ENCODE measurements at places on chromosomes 4 and X.

- DNase-seq = peak; percentile 36
These were observed 25.5 kb downstream of the GPAT3 start for GRCh38 chr4:83561381-83561780.

DNA sequence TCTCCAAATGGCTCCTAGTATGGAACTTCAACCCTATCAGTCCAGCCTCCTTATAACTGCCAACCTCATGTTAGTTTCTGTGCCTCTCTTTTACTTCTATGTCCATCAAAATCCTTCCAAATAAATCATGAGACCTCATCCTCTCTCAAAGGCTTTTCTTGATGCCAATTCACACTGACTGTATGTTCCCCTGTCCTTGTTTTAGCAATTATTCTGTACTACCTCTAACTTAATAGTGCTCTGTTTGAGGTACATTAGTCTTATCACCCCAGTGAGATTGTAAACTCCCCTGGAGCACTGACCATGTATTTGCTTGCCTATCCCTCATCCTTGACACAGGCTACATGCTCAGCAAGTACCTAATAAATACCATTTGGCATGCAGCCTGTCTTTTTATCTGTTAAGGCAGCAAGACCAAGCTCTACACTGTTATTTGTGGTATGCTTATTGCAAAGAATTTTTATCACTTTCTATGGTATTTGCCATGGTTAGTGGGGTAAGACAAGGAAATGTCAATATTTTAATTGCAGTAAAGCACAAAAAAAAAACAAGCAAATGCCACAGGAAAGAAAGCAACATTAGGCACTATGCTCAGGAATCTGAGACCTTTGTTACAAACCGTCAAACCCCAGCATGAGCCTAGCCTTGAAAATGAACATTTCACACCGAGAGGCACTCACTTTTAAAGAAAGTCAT lies 119.2 kb downstream of the SMARCA1 start:
- DNase-seq = peak; percentile 21

- no peak for DNase-seq
These were observed 181.3 kb downstream of the GPC3 start for GRCh38 chrX:133804072-133804471.

- peak; percentile 85 for DNase-seq
These were observed 6.0 kb downstream of the EREG start for GRCh38 chr4:74370912-74371311.

DNA sequence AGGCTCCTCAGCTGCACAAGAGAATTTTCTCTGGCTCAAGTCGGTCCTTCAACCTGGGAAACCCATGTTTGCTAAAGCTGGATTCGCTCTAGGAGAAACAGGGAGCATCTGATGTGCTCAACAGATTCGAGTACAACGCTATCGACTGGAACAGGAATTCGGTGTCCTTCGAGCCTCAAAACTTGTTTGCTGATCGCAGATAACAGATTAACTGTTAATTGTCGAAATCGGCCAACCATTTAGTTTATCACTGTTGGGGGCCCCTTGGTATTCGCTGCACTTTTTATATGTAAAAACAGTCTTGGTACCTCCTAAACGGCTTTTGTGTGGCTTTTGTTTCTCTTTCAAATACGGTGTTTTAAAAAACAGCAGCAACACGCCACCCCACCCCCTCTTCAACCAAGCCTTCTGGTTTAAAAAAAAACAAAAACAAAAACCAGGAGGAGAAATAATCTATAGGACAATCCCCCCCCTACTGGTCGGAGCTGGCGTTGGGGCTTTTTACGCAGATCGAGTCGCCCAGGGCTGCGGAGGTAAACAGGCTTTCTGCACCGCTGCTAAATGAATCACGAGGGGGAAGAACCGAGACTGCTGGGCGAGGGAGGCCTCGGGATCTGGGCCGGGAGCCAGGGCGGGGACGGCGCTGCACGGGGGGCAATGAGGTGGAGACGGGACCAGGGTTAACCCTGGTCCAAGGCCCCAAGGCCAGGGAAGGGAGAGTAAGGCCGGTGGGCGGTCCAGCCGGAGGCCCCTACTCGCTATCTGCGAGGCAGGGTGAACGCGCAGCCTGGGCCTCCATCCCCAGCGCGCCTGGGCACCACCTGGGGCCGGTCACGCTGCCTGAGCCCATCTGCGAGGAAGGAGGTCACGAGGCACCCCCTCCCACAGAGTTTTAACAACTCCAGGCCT lies 71.7 kb upstream of the BCOR start:
- peak; percentile 92 for DNase-seq

DNA sequence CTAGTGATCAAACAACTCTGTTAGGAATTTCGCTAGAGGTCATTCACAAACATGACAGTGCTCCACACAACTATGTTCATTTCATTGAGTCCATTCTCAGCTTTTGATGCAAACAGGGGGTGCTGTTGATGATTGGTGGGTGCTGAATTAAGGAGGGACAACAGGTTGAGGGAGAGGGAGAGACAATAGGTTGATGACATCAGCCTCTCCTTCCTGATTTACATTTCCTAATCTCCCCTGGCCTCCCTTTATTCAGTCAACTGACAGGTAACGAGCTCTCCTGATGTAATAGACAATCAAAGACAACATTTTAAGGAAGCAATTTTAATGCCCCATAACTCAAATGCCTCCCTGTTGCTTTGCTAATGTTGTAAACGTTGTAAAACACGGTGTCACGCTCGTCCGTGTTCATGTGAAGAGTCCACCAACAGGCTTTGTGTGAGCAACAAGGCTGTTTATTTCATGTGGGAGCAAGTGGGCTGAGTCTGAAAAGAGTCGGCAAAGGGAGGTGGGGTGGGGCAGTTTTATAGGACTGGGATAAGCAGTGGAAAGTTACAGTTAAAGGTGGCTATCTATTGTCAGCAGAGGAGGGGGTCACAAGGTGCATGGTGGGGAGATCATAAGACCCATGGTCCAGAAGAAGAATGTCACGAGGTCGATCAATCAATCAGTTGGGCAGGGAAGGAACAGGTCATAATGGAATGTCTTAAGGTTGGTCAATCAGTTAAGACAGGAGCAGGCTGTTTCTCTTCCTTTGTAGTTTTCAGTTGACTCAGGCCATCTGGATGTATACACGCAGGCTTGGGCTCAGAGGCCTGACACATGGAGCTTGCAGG lies 4.8 kb upstream of the GAR1 start:
- DNase-seq = no peak

GRCh38 chrX:11188664-11189063 lies 77.5 kb downstream of the HCCS start:
- peak; percentile 15 for DNase-seq

DNA sequence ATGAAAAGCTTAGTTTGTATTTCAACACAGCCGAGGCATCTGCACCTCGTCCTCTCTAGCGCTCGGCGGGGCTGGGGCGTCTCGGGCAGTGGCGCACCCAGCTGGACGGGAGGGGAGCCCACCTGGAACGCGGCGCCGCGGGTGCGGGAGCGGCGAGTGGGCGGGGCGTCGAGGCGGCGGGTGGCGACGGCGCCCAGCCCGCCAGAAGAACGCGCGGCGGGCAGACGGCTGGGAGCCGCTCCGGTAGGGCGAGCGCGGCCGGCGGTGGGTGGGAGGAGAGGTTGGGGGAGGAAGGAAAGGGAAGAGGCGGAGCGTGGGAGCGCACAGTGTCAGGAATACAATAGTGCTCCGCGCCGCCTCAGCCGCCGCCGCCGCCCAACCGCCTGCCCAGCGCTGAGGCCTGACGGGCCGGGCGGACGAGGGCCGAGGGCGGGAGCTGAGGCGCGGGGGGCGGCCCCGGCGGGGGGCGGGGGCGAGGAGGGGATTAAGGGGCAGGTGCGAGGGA lies at the start of gene JADE3:
TSS of gene JADE3 (plus strand) at position 324 of the 505 bp plus-strand sequence. CDS start 72,474 bp downstream, outside the sequence.
- peak; percentile 69 for DNase-seq

DNA sequence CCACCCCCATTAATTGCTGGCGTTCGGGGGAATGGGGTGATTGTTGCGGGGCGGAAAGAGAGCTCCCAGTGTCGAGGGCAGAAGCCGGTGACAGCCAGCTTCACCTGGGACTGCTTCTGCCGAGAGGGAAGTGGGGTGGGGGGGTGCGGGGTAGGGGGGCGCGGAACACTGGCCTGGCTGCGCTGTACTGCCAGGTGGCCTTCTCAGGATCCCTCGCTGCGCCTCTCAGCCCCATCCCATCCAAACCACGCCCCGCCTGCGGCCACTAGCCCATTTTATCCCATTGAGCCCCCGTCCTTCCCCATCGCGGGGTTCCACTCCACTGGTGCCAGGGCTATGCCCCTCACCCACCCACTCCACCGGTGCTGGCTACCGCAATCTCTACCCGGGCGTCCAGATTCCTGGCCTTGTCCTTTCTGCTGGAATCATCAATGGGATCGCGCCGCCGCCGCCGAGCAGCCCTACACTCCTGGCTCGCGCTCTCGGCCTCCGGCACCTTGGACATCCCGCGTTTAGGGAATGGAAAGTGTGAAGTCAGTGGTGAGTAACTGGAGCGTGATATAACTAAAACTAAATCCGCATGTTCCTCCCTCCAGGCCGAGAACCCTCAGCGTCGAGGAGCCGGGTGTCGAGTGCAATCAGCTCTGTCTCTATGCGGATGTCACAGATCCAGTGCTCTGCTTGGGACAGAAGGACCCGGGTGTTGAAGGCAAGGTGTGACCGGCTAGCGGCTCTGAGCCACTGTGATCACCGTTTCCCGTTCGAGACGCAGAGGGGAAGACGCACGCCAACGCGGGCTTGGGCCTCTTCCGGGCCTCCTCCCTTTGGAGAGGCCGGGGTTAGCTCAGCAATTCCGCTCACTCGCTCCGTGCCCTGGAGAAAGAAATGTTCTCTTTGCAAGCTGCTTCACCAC lies 20.5 kb downstream of the NKX3-2 start:
- DNase-seq = no peak

DNA sequence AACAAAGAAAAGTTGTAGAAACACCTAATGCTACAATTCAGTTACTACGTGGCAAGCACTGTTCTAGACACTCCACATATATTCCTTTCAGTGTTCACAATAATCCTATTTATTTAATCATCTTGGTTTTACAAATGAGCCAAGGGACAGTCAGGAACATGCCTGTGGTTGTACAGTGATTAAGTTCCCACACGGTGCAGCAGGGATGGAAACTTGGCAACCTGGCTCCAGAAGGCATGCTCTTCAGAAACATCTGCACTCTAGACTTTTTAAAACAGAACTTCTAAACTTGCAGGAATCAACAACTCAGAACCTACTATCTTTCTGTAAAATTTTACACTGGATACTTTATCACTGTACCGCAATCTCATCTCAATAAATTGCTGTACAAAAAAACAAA lies 32.1 kb downstream of the TAPT1 start:
- DNase-seq = peak; percentile 70

DNA sequence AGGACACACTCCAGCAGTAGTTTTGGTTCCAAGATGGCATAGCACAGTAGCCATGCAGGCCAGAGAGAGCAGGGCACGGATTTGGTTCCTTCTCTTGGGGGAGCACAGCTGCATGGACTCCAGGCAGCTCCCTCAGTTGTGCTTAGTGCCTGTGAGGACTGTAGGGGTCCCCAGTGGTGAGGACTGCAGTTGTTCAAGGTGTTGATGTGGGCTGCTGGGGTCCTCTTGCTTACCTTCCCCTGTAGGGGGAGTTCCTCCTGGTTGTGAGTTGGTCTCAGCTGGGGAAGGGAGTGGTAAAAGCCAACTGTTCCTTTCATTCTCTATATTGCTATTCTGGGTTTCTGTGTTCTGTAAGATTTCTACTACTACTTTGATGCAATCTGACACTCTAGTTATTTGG lies 606.5 kb downstream of the MAGEB5 start:
- DNase-seq = no peak

- DNase-seq = no peak
These were observed 38.4 kb downstream of the ZNF185 start for GRCh38 chrX:152936306-152936705.

GRCh38 chrX:134461437-134461836 lies 1.5 kb downstream of the HPRT1 start:
- no peak for DNase-seq

DNA sequence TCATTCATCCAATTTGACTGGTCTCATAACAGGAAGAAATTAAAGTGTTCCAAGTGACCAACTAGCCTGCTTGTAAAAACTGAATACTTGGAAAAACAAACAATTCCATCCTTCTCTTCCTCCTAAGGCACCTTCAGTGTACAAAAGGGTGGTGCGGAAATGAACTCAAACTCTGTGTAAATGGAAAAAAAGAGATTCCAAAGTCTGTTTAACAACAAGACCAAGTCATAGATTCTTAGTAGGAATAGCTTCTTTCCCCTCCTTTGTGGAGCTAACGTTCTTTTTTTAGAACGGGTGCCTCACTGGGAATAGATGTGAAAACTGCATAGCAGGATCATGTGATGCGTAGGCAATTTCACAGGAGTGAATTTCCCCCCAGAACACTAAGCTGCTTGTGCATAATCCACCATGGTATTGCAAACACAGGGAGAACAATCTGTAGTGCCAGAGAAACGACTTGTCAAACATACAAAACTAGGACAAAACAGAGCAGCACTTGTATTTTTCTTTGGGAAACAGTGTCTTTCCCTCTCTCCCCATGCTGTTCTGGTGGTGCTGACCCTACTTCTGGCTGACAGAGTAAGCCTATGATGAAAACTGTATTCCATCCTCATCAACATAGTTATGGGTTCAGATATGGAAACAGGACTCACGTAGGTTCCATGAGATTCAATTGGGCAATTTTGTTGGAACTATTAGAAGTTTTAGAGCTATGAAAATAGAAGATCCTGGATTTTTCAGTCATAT lies 13.2 kb upstream of the SOD3 start:
- DNase-seq = no peak

Measured in choroid plexus epithelial cell (primary cell).